Head of caudate nucleus (tissue), 42 donors: ENCODE measurements at places on chromosomes 12 and 14.

DNA sequence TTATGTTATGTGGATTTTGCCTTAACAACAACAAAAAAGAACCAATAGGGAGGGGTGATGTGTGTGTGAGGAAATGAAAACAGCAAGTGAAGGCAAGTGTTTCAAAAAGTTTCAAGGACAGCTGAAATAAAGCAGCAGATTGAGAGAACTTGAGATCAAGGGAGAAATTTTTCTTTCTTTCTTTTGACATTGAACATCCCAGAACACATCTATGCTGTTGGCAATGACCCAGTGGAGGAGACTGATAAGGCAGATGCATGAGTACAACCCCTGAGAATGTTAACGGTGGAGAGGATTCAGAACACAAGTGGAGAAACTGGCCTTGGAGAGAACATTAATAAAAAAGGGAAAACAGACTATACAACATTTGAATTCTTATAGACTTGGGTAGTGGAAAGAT is 2.9 kb downstream of the LLPH start:
- DNase-seq, result no peak

- DNase-seq, result no peak
Observed at GRCh38 chr12:23888396-23889068, 60.9 kb downstream of the SOX5 start.

GRCh38 chr12:6774499-6775062 is 2.3 kb downstream of the LAG3 start:
- DNase-seq, result no peak

GRCh38 chr12:21350975-21351374 is 16.3 kb upstream of the SLCO1A2 start:
- no peak for DNase-seq

- DNase-seq, result no peak
Observed at GRCh38 chr12:104360983-104361707, 57.6 kb downstream of the EID3 start.

- no peak for DNase-seq
Observed at GRCh38 chr14:67583711-67584644, 16.1 kb downstream of the PIGH start.

- no peak for DNase-seq
Observed at GRCh38 chr12:9763025-9763424, 2.3 kb upstream of the CD69 start.

DNA sequence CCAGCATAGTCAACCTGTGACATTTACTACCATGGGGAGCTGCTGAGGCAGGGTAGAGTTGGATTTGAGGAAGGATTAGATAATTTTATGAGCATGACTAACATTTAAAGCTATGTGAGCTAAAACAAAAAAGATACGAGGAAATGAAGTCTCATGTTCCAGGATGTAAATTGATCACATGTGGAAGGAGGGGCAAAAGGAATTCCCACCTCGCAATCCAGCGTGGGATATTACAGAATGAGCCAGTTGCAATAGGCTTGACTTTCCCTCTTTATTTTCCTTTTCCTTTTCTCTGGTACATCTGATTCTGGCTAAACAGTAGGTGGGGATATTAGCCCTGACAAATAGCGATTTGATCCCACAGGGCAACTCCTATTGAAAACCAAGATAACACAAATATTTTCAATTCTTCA is 214.9 kb upstream of the HMGA2 start:
- no peak for DNase-seq

DNA sequence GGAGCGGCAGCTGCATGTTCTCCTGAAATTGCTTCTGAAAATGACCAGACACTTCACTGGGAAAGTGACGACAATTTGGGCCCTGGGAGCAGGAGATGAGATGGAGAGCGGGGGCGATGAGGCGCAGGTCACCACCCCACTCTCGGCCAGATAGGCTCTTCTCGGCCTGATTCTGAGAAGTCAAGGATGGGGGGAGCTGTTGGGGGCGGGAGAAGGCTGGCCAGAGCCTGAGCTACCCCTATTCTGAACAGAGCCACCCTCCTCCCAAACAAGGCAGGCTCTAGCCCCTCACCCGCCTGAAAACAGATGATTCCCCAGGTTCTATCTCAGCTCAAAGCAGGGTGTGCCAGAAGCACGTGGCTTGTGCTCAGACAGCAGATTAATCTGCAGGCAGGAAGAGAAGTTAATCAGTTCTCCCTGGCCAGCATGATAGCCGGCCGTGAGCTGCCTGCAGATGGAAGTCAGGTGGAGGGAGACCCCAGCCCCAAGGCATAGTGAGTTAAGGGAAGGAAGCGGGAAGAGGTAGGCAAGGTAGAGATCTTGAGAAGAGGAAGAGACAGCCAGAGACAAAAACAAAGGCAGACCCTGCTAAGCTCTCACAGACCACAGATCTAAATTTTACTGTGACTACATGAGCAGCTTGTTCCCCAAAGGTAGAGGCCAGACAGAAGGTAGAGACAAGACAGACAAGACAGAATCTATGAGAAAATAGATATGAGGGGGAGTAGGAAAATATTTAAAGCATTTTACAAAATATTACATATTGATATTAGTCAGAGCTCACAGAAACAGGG is 10.9 kb upstream of the TAC3 start:
- no peak for DNase-seq

DNA sequence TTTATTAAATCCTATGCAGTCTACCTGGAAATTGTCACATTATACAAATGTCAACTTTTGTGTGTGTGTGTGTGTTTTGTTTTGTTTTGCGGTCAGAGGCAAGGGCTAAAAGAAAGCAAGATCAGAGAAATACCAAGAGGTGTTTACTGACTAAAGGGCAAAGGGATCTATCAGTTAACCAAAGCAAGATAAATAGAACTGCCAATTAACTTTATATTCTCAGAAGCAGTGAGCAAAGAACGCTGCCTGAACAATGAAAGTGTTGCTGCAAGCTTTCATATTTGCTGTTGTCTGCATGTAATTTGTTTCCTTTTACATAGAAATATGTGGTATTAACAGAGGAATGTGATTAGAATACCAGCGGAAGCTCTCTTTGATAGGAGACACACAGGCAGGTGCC is 30.9 kb downstream of the CCDC60 start:
- no peak for DNase-seq
